ENCODE measurements at places on chromosomes 7 and 10.

DNA sequence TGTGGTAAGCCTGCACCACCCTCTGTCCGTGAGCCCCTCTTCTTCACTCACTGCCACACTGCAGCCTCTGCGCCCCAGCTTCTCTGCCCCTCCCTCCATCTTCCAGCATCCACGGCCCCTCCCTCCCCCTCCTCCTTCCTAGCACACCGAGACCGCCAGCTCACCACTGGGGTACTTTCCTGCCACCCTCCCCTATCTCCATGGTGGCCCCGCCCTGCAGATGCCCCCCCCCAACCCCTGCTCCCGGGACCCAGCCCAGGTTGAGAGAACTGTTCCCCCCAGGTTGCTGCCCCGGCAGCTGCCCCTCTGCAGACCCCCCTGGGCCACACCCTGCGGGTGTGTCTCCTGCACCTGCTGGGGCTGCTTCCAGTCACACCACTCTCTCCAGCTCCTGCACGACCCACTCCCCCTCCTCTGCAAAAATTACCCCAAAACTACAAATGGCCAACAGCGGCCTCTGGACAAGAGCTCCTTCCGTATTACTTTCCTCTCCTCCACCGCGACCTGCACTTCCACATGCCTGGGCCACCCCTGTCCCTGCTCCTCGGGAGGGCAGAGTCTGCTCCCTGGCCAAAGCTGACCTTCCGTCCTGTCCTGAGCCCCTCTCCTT lies 209.2 kb upstream of the PPP2R2D start:
- no peak overlapping the region for H3K4me3 ChIP-seq
- H3K4me1 ChIP-seq = no peaks in the 10 kb centered on the region
- no peaks in the 10 kb centered on the region for H3K36me3 ChIP-seq

GRCh38 chr10:28891058-28891713 lies 213.9 kb downstream of the BAMBI start:
- no peaks in the 10 kb centered on the region for H3K4me1 ChIP-seq
- no peaks in the 10 kb centered on the region for H3K27me3 ChIP-seq

- H3K27ac ChIP-seq = no peak within 1 kb of the TSS
- no peaks in the 10 kb centered on the region for H3K36me3 ChIP-seq
- no peaks in the 10 kb centered on the region for H3K4me1 ChIP-seq
These were observed at the start of gene ITPRID1 for GRCh38 chr7:31513790-31514189. Gene ITPRID1, plus strand, starts transcription at chr7:31514090. Its CDS starts 38,935 bp downstream, at chr7:31553025.

DNA sequence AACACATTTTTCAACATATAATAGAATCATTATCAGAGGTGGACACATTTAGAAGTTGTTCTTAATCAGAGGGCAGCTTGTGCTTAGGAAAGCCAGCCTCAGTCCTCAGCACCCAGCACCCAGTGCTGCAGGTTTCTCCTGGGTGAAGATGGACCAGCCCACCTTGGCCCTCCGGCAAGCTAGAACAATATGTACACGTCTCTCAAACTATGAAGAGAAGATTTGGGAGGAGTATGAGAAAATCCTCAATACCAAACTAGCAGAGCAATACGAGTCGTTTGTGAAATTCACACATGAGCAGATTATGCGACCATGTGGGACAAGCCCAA lies 13.5 kb upstream of the RALA start:
- no peaks in the 10 kb centered on the region for H3K36me3 ChIP-seq
- no peaks in the 10 kb centered on the region for H3K4me1 ChIP-seq
- peak overlapping the region; percentile 21 for H3K4me3 ChIP-seq
- no peaks in the 10 kb centered on the region for H3K27me3 ChIP-seq
- DNase-seq = no peak

- DNase-seq = peak; percentile 7
- no peak overlapping the region for H3K4me3 ChIP-seq
- H3K36me3 ChIP-seq = no peaks in the 10 kb centered on the region
- no peak overlapping the region for H3K27ac ChIP-seq
- no peaks in the 10 kb centered on the region for H3K27me3 ChIP-seq
These were observed 64.2 kb upstream of the DDC start for GRCh38 chr7:50629238-50629901.

DNA sequence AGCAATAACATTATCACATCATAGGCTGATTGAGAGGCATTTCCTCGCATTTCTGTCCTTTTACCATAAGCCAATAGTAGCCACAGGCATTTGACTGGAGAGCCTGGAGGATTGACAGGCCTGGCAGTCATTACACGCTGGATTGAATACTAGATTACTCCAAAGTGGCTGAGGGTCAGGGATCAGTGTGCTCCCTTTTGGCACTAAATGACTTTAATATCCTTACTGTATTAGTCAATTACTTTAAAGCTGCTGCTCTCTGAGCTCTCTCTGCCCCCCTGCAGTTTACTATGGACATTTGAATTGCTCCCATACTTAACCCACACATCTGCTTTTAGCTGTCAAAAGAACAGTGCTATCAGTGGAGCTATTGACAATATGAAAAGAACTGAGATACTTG lies 302.0 kb downstream of the TFEC start:
- H3K27me3 ChIP-seq = no peaks in the 10 kb centered on the region
- no peak overlapping the region for H3K27ac ChIP-seq
- no peaks in the 10 kb centered on the region for H3K4me1 ChIP-seq
- H3K4me3 ChIP-seq = no peak overlapping the region
- H3K36me3 ChIP-seq = no peaks in the 10 kb centered on the region

DNA sequence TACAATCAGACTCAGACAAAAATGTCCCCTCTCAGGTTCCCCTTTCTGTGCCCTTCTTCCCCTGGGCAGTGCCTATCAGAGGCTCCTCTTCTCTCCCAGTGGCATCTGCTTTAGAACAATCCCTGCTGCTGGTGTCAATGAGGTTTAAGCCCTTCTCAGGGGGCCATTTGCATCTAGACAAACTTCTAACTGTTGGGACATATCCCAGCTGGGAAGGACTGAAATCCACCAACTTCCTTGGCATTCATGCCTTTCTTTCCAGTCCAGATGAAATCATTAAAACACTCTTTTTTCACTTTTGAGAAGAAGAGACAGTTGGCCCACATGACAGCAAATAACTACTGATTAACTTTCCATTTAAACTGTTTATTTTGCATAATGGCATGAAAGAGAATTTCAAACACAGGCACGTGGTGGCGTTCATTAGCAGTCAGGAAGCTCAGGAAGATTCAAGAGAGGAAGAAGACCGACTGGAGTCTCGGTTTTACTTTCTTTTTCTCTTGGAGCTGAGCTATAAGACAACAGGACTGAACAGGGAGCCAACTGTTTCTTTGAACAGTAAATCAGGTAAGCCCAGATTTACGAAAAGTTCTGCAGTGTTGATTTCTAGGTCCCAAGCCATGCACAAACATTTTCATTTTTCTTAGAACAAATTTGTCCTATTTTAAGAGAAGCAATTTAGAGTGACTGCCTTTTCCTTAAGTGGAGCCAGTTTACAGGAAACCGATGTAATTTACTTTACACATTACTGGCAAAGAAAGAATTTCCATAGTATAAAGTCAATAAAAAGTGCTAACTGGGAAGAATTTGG lies at the start of gene GIMAP2:
Gene GIMAP2, plus strand, starts transcription at position 488 of the 811 bp plus-strand sequence. CDS start 1,354 bp downstream, outside the sequence.
- H3K4me3 ChIP-seq = peak within 1 kb of the TSS; percentile 34
- H3K4me1 ChIP-seq = no peaks in the 10 kb centered on the region
- H3K36me3 ChIP-seq = no peaks in the 10 kb centered on the region
- H3K27ac ChIP-seq = no peak within 1 kb of the TSS
- H3K27me3 ChIP-seq = no peaks in the 10 kb centered on the region

GRCh38 chr7:14095233-14095950 lies 105.9 kb upstream of the ETV1 start:
- DNase-seq = no peak
- H3K27me3 ChIP-seq = no peaks in the 10 kb centered on the region
- no peak overlapping the region for H3K27ac ChIP-seq
- no peaks in the 10 kb centered on the region for H3K4me1 ChIP-seq

DNA sequence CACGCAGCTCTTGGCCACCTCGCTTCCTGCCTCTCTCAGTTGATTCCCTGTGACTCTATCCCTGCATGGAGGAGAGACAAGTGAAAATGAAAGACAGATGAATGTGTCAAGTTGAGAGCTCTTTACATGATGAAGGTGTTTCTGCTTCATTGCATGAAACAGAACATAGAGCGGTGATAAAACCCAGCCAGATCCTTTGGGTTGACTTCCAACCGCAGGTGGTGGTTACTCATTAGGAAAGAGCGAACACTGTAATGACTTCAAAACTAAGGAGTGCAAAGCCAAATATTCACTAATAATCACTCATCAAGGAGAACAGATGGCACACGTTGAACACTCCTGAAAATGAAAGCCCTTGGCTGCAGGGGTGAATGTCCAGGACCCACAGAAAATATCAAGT lies 31.8 kb upstream of the WDR11 start:
- H3K4me1 ChIP-seq = no peaks in the 10 kb centered on the region
- no peak for DNase-seq
- H3K27me3 ChIP-seq = no peaks in the 10 kb centered on the region

All from pancreas (tissue), 10 donors.